Mesothelial cell of epicardium (in vitro differentiated cells): ENCODE measurements at places on chromosomes 7 and 10.

- no peak for DNase-seq
These were observed 37.8 kb downstream of the CLRN3 start for GRCh38 chr10:127854769-127855590.

DNA sequence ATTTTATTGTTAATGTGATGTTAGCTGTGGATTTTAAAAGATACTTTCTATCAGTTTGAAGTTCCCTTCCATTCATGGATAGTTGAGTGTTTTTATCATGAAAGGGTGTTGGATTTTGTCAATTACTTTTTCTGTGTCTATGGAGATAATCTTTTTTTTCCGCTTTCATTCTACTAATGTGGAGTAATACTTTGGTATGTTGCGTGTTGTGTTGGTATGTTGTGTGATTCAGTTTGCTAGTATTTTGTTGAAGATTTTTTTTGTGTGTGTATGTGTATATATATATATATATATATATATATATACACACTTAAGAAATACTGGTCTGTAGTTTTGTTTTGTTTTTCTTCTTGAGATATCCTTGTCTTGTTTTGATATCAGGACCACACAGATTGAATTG is 100.3 kb downstream of the CCSER2 start:
- DNase-seq: no peak

- DNase-seq: no peak
These were observed 87.9 kb downstream of the TPK1 start for GRCh38 chr7:144747936-144748335.

DNA sequence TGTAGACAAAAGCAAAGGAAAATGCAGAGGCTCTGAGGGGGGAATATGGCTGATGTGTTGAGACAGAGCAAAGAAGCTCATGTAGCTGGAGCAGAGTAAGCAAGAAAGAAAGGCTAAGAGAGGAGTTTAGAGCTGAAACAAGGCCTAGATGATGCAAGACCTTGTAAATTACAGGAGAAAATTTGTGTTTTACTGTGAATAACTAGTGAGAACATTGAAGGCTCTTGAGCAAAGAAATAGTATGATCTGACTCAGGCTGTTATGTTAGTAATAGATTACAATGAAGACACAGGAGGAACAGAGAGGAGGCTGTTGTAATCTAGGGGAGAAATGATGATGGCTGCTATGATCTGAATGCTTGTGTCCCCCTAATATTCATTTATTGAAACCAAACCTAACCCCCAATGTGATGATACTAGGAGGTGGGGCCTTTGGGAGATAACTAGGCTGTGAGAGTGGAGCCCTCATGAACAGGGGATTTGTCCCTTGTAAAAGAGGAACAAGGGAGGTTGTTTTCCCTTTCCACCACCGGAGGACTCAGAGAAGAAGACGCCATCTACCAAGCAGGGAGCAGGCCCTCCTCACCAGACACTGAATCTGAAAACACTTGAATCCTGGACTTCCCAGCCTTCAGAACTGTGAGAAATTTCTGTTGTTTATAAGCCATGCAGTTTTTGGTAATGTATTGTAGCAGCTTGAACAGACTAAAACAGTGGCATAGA is 394.9 kb downstream of the HTR7 start:
- DNase-seq: no peak

- no peak for DNase-seq
These were observed 29.0 kb downstream of the VPS41 start for GRCh38 chr7:38880035-38880434.

- DNase-seq: peak; percentile 17
These were observed 23.9 kb upstream of the TMEM273 start for GRCh38 chr10:49212076-49212475.

DNA sequence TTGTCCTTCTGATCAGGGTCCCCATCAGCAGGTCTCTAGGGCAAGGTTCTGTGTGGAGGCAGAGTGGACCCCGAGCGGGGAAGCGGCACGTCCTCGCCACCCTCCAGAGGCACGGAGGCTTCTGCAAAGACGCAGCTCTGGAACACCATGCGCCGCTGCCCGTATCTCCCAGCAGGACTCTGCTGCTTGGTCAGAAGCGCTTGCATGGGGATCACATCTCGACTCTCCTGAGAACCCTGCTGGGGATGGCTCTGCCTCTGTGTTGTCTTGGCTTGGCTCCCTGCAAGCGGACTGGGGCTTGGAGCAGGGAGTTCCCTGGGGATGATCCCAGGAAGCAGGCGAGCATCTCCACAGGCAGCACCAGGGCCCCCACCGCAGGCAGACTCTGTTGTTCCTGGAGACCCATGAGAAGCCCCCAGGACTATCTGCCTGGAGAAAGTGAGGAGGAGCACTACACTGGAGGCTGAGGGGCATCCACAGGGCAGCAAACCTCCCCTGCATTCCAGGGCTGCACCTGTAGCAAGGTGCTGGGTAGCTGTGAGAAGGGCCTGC is 520.5 kb downstream of the GLRX3 start:
- no peak for DNase-seq

- no peak for DNase-seq
These were observed 110.0 kb upstream of the SFMBT2 start for GRCh38 chr10:7520507-7521485.

DNA sequence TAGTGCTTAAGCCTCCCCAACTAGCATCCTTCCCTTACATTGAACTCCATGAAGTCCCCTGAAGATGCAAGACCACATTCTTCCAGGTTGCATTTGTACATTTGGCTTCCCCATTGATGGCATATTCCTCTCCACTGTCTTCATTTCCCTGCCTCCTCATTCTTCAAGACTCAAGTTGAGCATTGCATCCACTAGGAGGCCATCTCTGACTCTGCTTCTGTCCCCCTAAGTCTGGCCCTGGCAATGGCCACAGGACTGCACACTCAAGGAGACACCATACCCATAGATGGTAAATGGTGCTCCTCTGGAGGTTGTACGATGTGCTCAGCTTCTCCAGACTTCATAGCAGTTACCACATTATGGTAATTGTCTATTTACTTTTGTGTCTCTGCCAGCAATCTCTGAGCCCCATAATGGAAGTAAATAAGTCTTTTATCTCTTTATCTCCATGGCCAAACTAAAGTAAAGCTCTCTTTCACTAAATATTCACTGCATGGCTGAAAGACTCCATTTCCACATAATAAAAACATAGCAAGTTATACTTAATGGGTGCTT is 112.6 kb downstream of the PTPRZ1 start:
- DNase-seq: no peak

GRCh38 chr7:69598487-69599285 is 411 bp downstream of the AUTS2 start:
- DNase-seq: peak; percentile 27

- no peak for DNase-seq
These were observed 15.1 kb upstream of the ELN start for GRCh38 chr7:74012842-74013249.

- no peak for DNase-seq
These were observed 692 bp downstream of the CARD11 start for GRCh38 chr7:3042861-3043489.
